ENCODE measurements at places on chromosomes 6 and 20.

DNA sequence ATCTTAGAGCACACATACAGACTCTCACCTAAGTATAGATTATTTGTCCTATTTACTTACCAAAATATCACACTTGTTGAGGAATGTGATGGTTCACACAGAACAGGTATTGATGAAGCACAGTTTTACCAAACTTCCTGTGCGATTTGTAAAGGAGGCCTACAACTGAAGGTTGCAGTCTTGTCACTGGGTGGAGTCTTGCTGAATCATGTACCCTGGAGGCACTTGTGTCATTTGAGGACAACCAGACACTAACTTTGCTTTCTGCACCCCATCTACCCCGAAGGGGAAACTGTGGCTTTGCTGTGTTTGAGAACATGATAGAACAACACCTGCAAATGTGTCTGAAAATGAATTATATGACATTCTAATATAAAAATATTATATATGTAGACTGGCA is 32.4 kb upstream of the HINT3 start:
- DNase-seq, result peak; percentile 35

- DNase-seq, result no peak
Observed at GRCh38 chr6:23316131-23316530, 746.8 kb downstream of the HDGFL1 start.

GRCh38 chr6:137761072-137761471 is 106.0 kb upstream of the TNFAIP3 start:
- DNase-seq, result no peak

GRCh38 chr20:49571553-49571835 is 3.6 kb upstream of the PTGIS start:
- DNase-seq, result no peak

DNA sequence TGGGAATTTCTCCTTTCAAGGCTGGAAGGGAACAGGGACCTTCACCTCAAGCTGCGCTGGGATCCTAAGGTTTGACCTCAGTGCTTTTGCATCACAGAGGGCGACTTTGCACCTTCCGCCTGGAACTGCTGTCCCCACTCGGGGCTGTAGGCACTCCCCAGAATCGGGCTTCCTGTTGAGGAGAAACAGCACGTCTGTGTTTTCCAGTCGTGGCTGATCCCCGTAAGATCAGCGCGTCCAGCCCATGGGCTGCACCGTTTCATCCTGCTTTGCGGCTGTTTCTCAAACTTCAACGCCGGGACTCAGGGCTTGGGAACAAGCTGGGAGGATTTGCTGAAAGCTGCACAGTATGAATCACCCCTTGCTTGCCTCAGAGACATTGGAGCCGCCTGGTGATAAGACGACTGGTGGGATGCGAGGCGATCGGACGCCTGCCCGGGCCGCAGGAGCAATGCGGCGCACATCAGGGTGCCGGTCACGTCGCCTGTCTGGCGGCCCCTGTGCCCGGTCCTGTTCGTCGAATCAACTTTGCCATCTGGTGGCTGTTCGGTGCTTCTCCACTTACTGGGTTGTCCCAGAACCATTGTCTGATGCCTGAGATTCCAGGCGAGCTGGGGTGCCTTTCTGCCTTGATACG is 53.6 kb upstream of the FRMD1 start:
- DNase-seq, result peak; percentile 39

DNA sequence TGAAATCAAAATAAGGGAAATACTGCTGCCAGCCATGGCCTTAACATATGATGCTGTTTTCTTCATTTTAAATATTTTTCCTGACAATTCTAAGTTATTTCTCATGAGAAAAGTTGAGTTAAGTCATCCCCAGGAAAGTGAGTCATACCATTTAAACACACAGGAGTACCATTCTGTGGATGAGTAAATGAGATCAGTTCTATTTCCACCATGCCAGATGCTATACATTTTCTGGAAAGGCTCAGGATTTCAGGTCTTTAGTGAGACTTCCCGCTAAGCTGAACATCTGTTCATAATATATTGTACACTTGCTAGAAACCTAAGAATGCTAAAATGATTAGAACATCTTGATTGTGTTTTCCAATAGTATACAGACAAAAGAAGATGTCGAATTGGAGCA is 256.2 kb upstream of the MANEA start:
- no peak for DNase-seq

DNA sequence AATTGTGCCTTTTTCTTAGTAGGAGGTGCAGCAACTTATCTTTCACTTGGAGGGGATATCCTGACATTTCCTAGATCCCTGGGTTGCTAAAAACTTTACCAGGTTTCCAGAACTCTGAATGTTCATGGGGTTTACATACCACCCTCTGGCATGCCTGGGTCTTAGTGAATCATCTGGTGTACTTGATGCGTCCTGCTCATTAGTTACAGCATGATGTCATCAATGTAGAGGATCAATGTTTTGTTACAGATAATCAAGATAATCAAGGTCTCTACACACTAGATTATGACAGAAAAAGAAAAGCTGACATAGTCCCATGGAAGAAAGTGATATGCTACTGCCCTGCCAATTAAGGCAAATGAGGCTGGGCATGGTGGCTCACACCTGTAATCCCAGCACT is 27.0 kb downstream of the FITM2 start:
- no peak for DNase-seq

GRCh38 chr6:105746509-105746908 is 339.6 kb upstream of the PRDM1 start:
- peak; percentile 19 for DNase-seq

DNA sequence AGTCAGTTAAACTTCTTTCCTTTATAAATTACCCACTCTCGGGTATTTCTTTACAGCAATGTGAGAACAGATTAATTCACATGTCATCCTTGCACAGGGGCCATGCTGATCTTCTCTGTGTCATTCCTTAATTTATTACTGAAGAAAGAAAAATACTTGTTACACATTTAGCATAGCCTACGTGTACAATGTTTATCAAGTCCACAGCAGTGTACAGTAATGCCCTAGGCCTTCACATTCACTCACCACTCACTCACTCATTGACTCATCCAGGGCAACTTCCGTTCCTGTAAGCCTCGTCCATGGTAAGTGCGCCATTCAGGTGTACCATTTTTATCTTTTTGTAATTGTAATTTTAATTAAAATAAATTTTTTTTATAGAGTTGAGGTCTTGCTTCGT is 73.6 kb downstream of the RSPH3 start:
- DNase-seq, result no peak

GRCh38 chr20:59729506-59729905 is 125.2 kb downstream of the PHACTR3 start:
- DNase-seq, result no peak

DNA sequence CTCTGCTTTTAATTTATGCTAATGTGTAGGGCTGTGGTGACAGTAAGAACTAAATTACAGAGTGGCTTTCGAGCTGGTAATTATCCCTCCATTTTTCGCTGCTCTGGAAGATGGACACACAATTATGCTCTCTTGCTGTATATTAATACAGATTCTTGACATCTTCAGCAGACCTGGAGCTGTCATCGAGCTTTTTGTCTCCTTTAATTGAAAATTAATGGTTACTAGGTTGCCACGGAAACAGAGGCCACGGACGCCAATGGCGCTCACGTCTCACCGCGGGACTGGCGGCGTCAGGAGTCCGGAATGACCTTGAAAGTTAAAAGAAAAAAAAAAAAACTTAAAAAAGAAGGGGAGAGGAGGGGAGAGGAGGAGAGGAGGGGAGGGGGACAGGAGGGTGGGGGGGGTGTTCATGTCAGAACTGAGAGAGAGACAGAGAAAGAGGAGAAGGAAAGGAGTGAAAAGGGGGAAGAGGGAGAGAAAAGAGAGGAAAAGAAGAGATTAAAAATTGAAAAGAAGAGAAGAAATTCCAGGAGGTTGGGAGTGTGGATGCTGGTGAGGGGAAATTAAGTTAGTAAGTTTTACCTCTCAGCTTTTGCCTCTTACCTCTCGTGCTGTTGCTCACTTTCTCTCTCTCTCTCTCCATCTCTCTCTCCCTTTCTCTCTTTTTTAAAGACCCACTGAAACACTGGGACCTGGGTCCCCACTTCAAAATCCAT is 22.1 kb upstream of the FOXP4 start:
- DNase-seq, result no peak

- peak; percentile 47 for DNase-seq
Observed at GRCh38 chr20:53654932-53655624, 61.4 kb upstream of the ZNF217 start.

DNA sequence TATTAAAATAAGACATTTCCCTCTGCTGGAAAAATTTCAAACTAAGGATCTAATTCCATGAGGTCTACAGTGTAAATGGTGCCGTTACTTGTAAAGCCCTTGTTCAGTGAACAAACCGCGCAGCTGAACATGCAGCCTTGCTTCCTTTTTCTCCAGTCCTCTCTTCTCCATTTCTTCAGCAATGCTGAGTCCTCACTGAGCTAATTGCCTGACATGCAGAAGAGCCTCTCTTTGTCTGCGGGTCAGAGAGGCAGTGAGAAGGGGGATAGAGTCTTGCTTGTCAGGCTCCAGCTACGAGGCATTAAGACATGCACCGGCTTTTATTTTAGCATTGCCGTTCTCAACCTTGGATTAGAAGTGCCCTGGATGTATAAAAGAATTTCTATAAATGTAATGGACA is 25.7 kb downstream of the ZDHHC14 start:
- no peak for DNase-seq

DNA sequence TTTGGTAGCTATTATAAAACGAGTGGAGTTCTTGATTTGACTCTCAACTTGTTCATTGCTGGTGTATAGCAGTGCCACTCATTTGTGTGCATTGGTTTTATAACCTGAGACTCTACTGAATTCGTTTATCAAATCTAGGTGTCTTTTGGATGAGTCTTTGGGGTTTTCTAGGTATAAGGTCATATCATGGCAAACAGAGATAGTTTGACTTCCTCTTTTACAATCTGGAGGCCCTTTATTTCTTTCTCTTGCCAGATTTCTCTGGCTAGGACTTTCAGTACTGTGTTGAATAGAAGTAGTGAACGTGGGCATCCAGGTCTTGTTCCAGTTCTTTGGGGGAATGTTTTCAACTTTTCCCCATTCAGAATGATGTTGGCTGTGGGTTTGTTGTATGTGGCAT is 38.8 kb downstream of the SUMO4 start:
- DNase-seq, result no peak

DNA sequence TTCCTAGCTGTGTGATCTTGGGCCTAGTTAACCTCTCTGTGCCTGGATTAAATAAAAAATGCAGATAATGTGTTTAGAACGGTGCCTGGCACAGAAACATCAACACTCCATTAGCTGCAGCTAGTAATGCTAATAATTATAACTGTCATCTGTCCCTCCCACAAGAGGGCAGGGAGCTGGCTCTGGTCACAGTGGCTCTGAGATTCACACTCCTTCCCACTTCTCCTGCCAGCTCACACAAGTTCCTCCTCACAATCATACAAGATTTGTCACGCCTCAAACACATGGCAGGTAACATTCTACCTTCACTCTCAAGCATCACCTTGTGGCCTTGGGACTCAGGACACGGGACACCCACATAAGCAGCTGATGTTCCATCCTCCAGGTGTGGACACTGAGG is 2.4 kb downstream of the ADA start:
- DNase-seq, result no peak

DNA sequence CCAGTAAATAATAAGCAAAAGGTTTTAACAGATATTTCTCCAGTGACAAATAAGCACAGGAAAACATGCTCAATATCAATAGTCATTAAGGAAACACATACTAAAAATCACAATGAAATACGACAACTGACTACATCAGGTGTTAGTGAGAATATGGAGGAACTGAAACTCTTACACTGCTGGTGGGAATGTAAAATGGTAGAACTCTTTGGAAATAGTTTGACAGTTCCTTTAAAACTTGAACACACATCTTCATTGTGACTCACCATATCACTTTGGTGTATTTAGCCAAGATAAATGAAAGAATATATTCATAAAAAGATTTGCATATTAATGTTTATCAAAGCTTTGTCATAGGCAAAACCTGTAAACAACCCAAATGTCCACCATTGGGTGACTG is 11.3 kb upstream of the MAP3K5 start:
- DNase-seq, result no peak

DNA sequence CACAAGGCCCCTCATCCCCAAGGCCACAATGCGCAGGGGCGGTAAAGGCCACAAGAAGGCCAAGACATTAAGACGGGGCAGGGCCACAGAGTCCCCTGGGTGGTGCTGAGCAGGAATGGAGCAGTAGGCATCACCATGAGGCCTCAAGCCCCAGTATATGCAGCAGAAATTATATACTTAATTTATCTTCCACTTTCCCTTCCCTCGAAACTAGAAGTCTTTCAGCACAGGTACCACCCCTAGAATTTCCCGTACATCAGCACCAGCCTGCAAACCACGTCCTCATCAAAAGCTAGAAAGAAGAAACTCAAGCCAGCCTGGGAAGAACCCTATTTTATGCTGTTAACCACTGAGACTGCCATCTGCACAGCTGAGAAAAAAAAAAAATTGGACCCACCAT is 89.4 kb downstream of the PLG start:
- no peak for DNase-seq

DNA sequence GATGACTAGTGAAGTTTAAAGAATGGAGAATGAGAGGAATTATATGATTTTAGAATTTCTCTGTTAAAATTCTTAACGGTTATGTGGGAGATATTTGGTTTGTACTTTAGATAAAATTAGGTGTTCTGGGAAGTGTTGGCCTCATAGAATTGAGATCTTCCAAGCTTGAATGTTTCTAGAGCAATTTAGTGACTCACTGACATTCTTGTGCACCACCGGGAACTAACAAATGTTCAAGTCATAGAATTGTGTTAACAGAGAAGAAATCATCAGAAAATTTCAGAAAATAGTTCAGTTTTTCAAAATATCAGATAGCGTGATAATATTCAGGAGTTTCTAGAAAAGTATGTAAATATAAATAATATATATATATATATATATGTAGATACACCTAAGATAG is 67.9 kb upstream of the BMP5 start:
- DNase-seq, result no peak

GRCh38 chr6:85479208-85479607 is 29.3 kb downstream of the NT5E start:
- no peak for DNase-seq

GRCh38 chr6:96570053-96570452 is 7.1 kb downstream of the FHL5 start:
- DNase-seq, result no peak

DNA sequence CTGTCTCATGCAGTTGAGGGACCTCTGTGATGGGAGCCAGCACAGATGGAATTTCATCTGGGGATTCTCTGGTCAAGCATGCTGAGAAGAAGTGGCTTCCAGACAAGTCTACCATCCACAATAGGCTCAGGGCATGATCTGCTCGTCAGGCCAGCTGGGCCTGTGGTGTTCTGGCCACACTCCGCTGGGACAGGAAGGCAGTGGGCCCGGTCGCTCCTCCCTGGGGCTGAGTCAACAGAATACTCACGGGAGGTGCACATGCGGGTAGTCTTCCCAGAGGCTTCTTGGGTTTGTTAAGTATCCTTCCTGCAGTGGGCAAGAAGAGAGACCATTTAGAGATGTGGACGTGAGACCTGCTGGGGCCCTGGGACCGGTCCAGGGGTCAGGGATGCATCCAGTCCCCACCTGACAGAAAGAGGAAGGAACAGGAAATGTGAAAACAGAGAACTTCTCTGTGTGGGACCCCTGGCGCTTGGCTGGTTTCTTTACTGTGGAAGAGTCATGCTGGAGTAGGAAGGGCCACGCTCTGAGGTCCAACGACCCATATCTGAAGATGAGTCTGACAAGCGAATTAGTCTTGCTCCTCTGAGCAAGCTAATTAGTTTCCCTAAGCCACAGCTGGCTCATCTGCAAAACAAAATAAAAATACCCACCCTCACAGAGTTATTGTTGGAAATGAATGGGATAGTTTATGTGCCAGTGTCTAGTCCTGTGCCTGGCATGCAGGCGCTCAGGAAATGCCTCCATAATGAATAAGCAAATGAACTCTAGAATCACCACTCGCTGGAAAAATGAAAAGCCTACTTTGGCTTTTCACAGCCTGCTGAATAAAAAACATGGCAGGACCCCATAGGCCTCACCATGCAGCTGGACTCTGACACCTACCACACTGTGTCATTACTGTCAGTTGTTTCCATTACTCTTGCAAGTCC is 67.3 kb downstream of the TRAM2 start:
- no peak for DNase-seq

Data from K562 (cell line).